AG08395 (cell line): ENCODE measurements at places on chromosomes 2 and 18.
A peak's percentile ranks its signal among the peaks of the same experiment; 100 is the strongest.

- no peak for DNase-seq
Measured at GRCh38 chr2:57842531-57842930, 204.1 kb upstream of the VRK2 start.

DNA sequence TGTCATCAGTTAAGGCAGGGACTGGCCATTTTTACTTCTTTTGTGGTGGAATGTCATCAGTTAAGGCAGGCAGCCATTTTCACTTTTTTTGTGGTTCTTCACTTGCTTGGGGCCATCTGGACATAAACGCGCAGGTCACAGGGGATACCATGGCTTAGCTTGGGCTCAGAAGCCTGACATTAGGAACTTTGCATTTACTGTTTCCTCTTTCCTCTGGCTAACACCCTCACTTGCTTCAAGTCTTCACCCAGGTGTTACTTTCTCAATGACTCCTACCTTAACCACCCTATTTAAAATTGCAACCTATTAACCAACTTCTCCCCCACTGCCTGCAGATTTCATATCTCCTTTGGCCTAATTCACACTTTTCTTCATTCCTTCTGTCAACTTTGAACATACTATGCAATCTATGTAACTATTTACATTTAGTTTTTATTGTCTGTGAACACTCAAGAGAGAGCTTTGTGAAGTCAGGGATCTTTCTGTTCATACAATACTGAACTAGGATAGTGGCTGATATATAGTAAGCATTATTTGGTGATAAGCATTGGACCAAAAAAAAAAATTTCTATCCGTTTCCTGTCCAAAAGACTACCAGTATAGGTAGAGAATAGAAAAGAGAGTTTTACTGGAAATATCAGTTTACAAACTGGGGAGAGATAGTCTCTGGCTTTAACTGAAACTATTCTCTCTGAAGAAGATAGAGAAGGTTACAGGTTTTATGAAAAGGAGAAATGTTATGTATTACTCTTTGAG lies 600.1 kb upstream of the ZNF804A start:
- no peak for DNase-seq

- DNase-seq: no peak
Measured at GRCh38 chr2:121907928-121908327, 152.5 kb downstream of the TSN start.

GRCh38 chr18:13517369-13517768 lies 209.0 kb downstream of the FAM210A start:
- no peak for DNase-seq

GRCh38 chr18:48833701-48834412 lies 116.9 kb downstream of the SMAD7 start:
- DNase-seq: no peak

- DNase-seq: no peak
Measured at GRCh38 chr2:74020702-74021406, 36.1 kb downstream of the TET3 start.

DNA sequence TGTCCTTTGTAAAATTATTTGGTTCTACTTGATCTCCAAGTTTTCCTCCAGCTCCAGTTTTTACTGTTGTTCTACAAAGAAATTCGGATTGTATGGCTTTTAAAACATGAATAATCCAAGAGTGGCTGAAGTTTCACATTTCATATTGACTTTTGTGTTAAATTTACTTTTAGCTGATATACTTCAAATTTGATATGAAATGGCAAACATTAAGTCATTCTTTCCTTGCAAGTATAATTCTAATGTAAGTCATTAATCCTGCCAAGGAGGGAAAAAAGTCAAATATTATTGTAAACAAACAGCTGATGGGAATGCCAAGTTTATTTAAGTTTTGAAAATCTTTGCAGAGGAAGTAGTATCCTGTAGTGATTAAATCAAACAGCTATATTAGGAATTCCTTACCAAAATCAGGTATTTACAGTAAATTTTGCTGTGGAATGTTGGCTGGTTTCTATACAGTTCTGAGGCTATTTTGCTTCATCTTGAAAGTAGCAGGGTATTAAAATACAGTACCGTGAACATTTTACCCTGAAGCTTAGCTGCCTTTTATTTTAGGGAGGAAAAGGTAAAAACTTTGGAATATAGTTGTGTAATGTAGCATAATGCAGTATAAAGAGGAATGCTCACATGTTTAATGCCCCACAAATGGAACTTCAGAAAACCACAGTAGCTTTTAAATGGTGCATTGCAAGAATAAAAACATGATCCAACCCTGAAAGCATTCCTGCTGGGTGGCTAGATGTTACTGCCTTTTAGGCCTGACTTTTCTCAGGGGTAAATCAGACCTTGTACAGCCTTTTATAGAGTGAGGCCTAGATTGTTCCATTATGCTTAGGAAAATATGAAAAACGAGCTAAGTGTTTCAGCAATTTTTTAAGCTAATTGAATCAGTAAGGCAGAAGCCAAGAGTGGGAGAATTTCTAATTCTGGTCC lies 62.7 kb upstream of the NT5C1B start:
- DNase-seq: peak; percentile 54

DNA sequence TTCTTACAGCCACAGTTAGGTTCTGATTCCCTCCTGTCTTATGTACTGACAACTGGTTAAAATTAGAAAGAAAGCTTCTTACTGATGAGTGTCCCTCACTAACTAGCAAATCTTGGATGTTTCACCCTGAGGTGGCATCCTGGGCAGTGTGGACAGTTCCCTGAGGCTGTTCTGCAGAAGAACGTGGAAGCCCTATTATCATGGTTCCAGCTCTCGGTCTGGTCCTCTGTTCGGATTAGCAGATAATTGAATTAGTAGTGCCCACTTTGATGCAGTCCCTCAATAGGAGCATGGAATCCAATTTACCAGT lies 381.7 kb upstream of the NT5C1B start:
- DNase-seq: no peak

GRCh38 chr2:36477315-36477714 lies 120.7 kb downstream of the FEZ2 start:
- DNase-seq: no peak

- DNase-seq: no peak
Measured at GRCh38 chr18:41482501-41482900, 472.5 kb upstream of the PIK3C3 start.

DNA sequence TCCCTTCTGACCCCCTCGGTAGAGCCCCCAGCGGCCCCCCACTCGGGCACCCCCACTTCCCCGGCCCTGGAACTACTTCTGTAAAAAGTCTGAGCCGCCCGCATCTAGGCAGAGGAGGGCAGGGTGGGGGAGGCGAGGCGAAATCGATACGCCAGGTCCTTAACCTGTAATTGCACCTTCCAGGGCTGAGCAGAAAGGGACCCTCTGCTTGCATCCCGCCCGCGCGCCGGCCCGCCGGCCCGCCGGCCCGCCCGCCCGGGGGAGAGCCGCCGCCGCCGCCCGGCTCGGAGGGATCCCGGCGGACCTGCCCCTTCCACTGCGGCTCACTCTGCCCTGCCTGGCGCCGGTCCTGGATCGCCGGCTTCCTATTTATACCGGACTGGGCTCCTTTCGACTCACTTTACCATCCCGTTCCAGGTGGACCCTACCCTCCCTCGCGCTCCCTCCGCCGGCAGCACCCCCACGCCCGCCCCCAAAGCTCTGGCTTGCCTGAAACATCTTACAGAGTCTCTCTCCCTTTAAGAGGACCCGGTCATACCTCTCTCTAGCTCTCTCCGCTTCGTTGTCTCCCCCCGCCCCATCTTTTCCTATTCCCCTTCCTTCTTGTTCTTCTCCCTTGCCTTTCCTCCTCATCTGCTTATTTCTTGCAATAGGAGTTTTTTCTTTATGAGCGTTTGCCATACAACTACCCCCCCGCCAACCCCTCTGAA lies 797 bp downstream of the KLHL14 start:
- no peak for DNase-seq

GRCh38 chr2:143110758-143111428 lies 18.3 kb upstream of the ARHGAP15 start:
- peak; percentile 56 for DNase-seq

GRCh38 chr2:178298785-178299212 lies 104.5 kb downstream of the OSBPL6 start:
- DNase-seq: peak; percentile 40

- no peak for DNase-seq
Measured at GRCh38 chr18:9989481-9989880, 75.7 kb downstream of the VAPA start.

DNA sequence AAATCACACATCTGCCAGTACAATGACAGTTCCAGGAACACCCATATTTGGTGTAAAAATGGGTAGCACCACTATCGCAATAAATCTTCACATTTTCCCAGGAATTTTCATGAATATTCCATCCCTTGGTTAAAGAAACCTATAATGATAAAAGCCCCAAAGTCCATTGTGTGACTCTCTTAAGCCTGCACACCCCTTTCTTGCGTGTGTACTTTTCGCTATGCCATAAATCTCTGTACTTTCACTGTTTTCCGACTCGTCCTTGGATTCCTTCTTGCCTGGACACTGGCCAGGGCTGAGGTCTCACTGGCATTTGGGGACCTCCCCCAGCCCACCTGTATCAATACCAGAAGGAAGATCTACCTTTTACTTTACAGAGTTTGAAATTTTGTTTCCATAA lies 172.3 kb downstream of the RNF152 start:
- DNase-seq: no peak

- DNase-seq: no peak
Measured at GRCh38 chr2:16090650-16091575, 150.6 kb downstream of the MYCN start.

DNA sequence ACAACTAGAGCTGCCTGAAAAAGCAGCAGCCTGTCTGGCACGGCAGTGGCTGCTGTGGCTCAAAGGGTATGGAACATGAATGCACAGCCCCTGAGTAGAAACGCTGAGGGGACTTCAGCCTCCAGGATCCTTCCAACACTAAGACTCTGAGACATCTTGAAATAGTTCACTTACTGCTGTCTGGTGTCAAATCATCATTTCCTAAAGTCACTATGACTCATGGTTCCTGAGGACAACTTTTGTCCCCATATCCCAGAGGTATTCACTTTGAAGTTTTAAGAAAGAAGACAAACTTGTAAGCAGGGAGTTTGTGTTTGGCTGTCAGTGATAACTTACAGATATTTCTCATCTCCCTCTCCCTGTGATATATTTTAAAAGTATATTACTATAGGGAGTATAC lies 33.3 kb upstream of the NEB start:
- peak; percentile 31 for DNase-seq
